Stimulated activated CD8-positive, alpha-beta memory T cell treated with anti-CD3 and anti-CD28 coated beads, Interleukin-7, amount 100 ng/mL, for 4 hours (primary cell): ENCODE measurements at places on chromosomes 16 and 17.
A peak's percentile ranks its signal among the peaks of the same experiment; 100 is the strongest.

- no peak for DNase-seq
These were observed 122.2 kb downstream of the SMG6 start for GRCh38 chr17:2181206-2181896.

- no peak for DNase-seq
These were observed 38.1 kb downstream of the DCAKD start for GRCh38 chr17:45013021-45013997.

DNA sequence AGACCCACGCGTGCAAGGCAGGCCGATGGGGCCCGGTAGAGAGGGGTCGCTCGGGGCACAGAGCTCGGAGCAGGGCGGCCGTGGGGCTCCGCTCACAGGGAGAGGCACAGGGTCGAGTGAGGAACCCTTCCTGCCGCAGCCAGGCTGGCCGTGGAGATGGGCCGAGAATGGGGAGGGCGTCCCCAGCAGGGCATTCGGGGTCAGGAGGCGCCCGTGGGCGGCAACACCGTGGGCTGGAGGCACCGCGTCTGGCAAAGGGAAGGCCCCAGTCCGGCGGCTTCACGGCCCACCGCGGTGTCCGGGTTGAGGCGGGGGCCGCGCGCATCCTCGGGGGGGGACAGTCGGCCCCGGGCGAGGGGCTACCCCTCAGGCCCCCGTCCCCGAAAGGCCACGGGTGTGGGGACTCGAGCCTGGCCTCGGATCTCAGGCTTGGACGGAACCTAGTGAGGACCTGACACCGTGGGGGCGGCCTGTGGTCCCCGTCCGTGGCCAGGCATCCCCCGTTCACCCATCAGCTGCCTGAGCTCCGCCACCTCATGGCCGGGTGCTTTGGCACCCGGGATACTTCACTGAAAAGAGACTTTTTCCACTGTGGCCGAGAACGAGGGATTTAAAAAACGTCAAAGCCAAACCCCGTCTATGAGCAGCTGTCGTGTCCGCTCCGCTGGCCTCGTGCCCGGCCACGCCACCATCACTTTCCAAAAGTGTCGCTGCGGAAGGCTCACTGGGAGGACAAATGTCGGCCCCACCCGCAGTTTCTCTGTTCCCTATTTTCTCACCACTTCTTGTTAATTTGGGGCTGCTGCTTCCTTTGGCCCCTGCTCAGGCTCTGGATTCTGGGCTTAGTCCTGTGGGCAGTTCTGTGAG, 73.6 kb downstream of the METRNL start:
- DNase-seq, result no peak

DNA sequence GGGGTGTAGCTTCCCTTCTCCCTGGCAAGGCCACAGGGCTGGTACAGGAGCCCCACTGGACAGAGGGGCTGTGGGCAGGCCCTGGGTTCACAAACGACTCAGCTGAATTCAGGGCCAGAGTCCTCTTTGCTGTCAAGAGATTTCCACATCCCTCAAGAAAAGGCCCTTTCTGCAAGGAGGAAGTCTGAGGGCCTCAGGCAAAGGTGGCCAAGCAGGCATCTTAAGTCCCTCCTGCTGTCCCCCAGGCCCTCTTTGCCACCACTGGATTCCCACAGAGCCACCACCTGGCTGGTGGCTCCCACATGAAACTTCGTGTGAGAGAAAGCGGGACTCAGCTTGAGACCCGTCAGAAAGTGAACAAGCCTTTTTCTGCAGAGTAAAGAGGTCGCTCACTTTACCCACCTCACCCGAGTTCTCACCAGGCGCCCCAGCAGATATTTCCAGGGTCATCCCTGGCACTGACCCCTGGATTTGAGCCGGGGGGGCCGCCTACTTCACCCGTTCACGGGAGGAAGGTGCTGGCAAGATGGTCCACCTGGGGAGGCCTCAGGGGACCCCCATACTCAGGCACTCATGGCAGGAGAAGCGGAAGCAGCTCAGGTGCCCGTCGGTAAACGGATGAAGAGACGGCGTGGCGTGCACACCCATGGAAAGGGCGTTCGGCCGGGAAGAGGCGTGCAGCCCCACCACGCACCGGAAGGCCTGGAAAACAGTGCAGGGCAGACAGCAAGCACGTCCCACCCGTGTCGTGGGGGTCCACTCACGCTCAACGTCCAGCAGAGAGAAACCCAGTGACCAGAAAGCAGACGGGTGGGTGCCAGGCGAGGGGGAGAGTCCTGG, 3.6 kb downstream of the RNF166 start:
- DNase-seq, result no peak

GRCh38 chr16:11423315-11424117, 78.3 kb downstream of the RMI2 start:
- DNase-seq, result no peak

GRCh38 chr16:79876332-79876730, 275.8 kb upstream of the MAF start:
- no peak for DNase-seq

GRCh38 chr17:62802561-62803205, 5.4 kb downstream of the MARCHF10 start:
- DNase-seq, result no peak

- DNase-seq, result no peak
These were observed 3.4 kb upstream of the ZNF423 start for GRCh38 chr16:49859125-49859811.

DNA sequence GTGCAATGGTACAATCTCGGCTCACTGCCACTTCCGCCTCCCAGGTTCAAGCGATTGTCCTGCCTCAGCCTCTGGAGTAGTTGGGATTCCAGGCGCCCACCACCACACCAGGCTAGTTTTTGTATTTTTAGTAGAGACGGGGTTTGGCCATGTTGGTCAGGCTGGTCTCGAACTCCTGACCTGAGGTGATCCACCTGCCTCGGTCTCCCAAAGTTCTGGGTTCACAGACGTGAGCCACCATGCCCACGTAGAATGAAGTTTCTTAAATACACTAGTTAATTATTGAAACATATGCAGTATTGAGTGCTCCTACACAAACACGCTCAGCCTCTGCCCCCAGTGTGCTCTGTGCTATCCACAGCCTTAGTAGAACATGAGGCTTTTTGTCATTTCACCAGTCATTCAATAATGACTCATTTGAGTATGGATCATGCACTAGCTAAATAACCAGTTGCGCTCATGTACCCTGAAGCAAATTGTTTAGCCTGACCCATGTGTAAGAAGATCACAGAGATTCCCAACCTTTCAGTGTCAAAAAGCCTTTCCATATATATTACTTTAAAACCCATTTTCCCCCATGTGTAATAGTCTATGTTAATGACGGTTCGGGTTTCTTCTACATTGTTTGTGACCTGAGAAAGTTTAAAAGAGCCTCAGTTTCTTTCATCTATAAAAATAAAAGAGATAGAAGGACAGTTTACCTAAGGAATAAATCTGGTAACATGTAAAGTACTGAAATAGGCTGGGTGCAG, 49.7 kb downstream of the TUBD1 start:
- no peak for DNase-seq

GRCh38 chr16:19375561-19376158, 42.0 kb upstream of the TMC5 start:
- no peak for DNase-seq

DNA sequence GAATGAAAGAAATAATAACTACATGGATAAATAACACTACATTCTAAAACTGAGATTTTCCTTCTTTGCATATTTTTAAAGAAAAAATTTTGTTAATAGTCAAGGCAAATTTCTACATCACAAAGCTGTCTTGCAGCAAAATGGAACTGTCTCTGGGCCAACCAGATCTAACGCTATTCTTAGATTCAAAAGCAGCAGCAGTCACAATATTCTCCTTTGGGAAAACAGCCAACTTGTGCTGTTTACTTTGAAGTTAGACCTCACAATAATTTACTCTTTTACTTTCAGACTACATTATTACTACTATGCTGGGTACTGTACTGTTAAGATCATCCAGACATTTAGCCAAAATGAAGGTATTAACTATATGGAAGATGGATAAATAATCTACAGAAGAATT, 189.1 kb downstream of the CEP112 start:
- DNase-seq, result no peak

DNA sequence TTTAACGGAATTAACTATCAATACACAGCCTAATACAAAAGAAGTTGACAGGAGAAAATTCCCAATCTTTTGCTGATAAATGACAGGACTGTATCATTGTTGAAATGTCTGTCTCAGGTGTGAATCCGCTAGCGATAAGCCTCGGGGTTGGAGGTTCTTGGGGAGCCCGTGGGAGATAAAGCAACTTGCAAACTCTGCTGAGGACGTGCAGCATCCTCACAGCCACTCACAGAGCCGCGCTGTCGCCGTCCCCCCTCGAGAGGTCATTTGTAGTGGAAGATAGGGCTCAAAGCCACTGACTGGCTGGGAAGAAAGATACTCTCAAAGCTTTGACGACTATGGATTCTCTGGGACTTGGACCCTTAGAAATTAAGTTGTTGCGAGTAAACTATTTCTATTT, 17.0 kb downstream of the MAP1LC3B start:
- no peak for DNase-seq

DNA sequence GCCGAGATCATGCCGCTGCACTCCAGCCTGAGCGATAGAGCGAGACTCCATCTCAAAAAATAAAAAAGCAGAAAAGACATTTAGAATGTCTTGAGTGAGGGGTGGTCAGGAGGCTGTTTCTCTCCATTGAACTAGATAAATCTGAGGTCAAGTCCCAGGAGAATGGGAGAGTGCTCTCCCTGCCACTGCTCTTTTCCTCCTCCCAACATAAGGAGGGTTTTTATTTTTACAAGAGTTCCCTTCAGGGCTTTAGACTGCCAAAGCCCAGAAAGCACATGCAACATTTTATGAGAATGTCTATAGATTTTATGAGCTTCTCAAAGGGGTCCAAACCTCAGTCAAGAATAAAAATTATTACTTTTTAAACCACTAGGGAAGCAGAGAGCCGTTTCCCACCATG, 1.6 kb downstream of the RND2 start:
- no peak for DNase-seq

GRCh38 chr16:72500545-72500944, 328.6 kb upstream of the PMFBP1 start:
- DNase-seq, result no peak

DNA sequence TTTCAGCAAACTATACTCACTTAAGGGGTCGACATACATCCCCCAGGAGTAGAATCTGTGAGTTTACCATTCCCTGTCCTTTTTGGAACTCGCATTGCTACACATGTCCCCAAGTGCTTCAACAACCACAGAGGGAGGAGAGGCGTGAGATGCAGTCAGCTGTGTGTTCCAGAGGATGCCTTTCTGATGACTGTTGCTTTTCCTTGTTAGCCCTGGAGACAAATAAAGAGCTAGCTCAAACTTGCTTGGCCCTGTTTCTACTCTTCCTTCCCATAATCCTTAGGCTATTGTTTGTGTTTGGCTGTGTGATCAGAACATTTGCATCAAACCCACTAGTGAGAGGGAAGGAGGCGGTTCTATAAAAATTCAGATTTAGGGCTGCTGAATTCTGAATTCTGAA, 264.0 kb downstream of the ENGASE start:
- DNase-seq, result no peak

GRCh38 chr17:76034428-76035350, 7.6 kb upstream of the EVPL start:
- no peak for DNase-seq

DNA sequence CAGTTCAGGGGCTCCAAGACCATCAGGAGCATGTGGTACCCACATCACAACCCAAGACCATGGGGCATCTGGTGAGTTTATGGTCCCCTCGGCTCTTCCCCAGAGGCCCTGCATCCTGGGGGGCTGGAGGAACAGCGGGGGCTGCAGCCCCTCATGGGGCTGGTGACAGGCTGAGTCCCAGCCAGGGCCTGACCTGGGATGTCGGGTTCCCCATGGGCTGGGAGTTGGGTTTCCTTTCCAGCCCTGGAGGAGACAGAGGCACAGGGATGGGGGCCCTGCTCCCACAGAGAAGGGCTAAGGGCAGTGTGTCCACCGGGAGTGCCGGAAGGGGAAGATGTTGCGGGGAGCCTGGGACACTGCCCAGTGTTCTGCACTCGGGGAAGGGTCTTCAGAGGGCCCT, 82.4 kb downstream of the GOSR1 start:
- DNase-seq, result no peak

- no peak for DNase-seq
These were observed 3.3 kb downstream of the UBTF start for GRCh38 chr17:44216173-44216572.

DNA sequence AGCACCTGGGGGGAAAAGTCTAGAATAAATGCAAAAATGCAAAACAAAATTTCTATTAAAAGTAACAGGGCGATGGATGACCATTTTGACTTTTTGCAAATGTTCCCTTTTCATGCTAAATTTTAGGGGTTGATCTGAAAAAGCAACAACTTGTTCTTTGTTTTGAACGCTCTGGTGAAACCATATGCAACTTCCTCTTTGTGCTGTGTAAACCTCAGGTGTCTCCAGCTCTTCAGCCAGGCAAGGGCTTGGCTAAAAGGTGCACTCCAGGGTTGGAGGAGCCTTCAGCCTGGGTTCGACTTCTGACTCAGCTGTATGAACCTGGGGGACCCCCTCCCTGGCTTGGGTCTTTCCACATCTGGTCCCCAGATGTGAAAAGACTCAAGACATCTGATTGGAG, 9.5 kb downstream of the IRF8 start:
- no peak for DNase-seq

DNA sequence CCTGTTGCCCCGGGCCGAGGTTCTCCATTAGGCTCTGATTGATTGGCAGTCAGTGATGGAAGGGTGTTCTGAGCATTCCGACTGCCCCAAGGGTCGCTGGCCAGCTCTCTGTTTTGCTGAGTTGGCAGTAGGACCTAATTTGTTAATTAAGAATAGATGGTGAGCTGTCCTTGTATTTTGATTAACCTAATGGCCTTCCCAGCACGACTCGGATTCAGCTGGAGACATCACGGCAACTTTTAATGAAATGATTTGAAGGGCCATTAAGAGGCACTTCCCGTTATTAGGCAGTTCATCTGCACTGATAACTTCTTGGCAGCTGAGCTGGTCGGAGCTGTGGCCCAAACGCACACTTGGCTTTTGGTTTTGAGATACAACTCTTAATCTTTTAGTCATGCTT, 74.2 kb downstream of the HAPSTR1 start:
- no peak for DNase-seq

DNA sequence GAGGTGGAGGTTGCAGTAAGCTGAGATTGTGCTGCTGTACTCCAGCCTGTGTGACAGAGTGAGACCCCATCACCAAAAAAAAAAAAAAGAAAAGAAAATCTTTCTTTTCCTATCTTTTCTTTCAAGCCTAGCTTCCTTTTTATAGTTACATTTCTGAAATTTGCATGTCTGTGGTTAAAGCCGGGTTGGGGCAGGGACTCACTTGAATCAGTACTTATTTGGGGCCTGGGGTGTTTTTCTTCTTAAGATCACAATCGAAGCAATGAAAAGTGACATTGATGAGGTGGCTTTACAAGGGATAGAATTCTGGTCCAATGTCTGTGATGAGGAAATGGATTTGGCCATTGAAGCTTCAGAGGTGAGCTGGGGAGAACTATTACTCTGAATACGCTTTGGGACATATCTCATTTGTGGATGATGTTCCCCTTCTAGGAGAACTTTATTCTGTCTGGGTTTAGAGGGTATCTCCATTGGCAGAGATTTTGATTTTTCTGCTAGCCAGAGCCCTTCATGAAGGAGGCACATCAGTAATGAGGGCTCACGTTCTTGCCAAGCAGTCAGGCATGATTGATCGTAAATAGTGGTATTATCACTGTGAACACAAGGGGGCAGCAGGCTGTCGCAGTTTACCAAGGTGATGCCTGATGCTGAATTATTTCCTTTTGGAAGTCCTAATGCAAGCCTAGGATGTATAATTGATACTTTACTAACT, 14.3 kb downstream of the KPNB1 start:
- peak; percentile 53 for DNase-seq

GRCh38 chr17:10091046-10091445, 107.4 kb downstream of the GAS7 start:
- no peak for DNase-seq
